ENCODE measurements at places on chromosomes 7 and 10.

DNA sequence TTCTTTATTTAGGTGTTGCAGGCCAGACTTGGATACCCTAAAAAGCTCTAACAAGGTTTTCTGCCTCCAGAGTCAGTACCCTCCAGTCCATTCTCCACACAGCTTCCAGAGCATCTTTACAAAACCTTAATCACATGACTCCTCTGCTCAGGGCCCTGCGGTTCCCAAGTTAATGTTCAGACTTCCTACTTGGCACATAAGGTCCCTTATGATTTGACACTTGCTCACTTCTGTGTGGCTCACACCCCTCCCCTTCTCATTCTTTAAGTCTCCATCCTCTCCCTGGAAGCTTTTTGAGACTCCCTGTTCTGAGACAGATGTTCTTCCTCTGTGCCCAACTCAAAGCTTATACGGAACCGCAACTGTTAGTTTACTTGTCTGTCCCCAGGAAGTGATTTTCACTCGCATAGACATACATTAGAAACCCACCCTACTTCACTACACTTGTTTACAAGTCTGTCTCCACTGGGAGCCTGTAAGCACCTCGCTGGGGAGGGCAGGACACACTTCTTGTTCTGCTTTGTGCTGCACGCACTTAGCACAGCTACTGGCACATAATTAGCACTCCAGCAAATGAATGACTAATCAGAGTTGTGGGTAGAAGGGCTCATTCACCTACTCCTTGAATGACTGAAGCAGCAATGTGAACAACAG lies 154.3 kb upstream of the LAMB4 start:
- DNase-seq: no peak

DNA sequence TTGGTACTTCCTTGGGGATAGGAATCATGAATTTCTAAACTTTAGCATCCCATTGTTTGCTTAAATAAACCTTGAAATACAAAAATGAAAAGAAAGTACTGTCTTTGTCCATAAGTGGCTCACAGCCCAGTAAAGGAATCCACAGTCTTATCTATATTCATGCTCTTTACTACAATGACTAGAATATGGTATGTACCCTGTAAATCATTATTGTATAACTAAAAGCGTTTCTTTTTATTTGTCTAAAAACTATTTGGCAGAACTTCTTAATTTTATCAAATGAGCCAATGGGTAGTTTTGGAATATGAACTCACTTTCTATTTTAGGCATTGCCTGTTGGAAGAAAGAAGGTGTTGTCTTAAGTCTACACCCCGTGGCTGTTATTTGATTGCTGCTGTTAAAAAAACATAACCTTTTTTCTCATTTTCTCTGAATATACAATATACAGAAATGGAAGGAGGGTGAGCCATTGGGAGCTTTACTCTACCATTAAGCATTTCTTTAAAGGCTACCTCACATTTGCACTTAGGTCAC lies 12.4 kb upstream of the STRIP2 start:
- peak; percentile 7 for DNase-seq

GRCh38 chr7:76065016-76065612 lies 17.2 kb downstream of the MDH2 start:
- no peak for DNase-seq

DNA sequence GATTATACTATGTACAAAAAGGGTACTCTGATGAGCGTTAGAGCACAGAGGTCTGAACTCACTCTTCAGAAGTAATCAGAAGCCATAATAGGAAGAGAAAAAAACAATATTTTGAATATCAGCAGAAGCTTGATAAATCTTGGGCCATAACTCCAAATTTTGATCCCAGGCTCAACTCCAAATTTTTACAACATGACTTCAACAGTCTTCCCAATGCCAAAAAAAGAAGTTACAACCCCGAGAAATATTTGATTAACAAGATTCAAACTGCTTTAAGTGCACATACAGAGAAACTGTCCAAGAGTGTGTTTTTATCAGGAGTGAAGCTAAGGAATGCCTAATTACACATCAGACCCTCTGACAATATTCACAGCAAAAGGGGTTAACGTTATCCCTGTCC lies 7.5 kb downstream of the MPP7 start:
- no peak for DNase-seq

- DNase-seq: peak; percentile 35
Observed at GRCh38 chr7:19520392-19520791, 188.4 kb downstream of the POLR1F start.

DNA sequence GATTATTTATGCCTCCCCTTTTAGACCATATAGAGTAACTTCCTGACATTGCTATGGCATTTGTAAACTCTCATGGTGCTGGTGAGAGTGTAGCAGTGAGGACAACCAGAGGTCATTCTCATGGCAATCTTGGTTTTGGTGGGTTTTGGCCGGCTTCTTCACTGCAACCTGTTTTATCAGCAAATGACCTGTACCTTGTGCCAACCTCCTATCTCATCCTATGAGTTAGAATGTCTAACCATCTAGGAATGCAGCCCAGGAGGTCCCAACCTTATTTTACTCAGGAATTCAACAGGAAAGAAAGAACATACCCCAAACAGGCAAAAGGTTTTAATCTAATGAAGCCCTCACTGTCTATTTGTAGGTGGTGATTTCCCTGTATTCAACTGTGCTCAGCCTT lies 205.4 kb upstream of the YAE1 start:
- no peak for DNase-seq

GRCh38 chr7:146172112-146172511 lies 55.5 kb downstream of the CNTNAP2 start:
- peak; percentile 22 for DNase-seq

- DNase-seq: no peak
Observed at GRCh38 chr10:85604884-85605283, 761.7 kb downstream of the GRID1 start.

- peak; percentile 78 for DNase-seq
Observed at GRCh38 chr10:52883996-52884871, 111.7 kb upstream of the MBL2 start.

DNA sequence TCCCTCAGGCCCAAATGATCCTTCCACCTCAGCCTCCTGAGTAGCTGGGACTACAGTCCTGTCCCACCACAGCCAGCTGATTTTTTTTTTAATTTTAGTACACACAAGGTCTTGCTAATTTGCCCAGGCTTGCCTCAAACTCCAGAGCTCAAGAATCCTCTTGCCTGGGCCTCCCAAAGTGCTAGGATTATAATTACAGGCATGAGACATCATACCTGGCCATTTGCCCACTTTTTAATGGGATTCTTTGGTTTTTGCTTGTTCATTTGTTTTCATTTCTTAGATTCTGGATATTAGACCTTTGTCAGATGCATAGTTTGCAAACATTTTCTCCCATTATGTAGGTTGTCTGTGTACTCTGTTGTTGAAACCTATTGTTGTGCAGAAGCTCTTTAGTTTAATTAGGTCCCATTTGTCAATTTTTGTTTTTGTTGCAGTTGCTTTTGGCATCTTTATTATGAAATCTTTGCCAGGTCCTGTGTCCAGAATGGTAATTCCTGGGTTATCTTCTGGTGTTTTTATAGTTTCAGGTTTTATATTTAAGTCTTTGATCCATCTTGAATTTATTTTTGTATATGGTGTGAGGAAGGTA lies 95.2 kb downstream of the GLCCI1 start:
- DNase-seq: peak; percentile 5

DNA sequence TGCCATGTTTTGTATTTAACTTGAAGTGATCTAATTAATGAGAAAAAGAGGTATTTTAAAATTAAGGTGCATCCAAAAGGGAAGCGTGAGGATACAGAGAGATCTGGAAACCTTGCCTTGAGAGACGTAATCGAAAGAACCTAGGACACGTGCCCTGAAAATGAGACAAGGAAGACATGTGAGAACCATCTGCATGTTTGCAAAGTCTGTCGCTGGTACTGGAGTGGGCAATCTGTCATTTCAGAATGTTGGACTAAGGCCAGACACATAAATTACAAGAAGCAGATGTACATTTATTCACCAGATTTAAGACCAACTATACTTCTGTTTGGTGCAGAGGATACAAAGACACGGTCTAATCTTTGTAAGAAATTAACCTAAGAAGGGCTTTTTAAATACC lies 9.2 kb downstream of the AGR2 start:
- DNase-seq: no peak

GRCh38 chr7:41164440-41164839 lies 538.5 kb downstream of the INHBA start:
- DNase-seq: no peak

GRCh38 chr7:1950066-1950451 lies 280.0 kb downstream of the ELFN1 start:
- DNase-seq: no peak

- DNase-seq: peak; percentile 55
Observed at GRCh38 chr10:70887804-70888800, at the start of gene PCBD1. PCBD1 (minus strand) TSS chr10:70888565; CDS start chr10:70888533, 32 bp downstream.

DNA sequence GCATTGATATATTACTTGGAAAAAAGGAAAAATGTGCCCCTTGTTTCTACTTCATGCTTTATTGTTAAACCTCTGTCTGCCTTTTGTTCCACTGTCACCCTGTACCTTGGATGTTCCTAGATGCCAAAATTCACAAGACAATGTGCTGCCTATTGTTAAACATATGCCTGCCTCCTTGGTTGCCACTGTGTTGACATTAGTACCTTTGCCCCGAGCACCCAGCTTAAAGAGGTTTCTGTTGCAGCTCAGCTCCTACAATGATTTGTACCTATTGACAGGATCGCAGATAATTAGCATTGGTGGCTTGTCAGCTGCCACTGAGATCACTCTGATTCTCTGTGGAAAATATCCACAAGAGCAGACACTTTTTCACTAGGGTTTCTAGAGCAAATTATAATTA lies 188.0 kb downstream of the KCND2 start:
- DNase-seq: no peak

DNA sequence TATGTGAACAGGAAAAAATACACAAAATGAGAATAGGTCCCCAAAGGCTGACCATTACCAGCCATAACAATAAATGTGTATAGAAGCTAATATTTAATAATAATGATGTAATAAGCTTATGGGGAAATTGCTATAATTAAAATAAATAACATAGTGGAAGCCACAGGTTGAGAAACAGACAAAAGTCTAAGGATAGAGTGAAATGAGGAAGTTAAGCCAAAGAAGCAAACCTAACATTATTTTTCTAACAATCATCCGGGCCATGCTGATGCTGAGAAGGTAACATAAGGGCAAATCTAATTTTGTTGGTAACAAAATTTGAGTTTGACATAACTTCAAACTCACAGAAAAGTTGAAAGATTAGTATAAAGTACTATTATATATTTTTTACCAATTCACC lies 115.9 kb downstream of the MICU1 start:
- no peak for DNase-seq

GRCh38 chr7:134707663-134708378 lies 61.2 kb downstream of the BPGM start:
- DNase-seq: no peak

DNA sequence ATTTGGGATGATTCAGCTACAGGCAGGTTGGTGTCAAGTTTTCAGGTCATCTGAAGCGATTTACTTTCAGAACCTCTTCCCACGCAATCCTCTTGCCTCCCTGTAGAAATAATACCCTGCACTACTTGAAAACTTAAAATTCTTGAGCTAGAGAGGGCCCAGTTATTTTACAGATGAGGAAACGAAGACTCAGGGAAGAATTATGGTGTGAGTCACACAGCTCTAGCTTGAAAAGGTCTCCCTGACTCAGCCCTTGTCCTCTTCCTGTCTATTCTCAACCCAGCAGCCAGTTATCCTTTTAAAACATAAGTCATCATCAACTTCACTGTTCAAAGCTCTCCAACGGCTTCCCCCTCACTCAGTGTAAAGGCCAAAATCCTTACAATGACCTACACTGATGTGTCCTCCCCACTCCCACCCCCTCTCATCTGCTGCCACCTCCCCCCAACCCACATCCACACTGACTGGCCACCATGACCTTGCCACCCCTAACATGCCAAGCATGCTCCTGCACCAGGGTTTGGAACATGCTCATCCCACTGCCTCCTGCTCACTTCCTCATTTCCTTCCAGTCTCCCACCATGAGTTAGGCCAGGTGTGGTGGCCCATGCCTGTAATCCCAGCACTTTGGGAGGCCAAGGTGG lies 3.4 kb downstream of the DNMBP start:
- DNase-seq: peak; percentile 93

DNA sequence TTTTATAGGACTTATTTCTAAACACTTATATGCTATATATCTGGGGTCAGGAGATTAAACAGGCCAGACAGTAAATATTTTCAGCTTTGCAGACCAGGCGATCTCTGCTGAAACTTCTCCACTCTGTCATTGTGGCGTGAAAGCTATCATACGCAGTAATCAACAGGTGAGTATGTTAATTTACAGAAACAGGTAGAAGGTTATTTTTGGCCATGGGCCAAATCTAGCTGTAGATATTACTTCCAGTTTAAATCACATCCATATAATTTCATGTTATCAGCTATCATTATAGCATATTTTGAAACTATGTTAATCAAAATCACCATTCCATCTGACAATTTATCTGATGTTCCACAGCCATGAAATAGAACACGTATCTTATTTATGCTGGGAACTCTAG lies 67.8 kb downstream of the GPR37 start:
- DNase-seq: no peak

GRCh38 chr7:127680983-127681382 lies 29.0 kb downstream of the SND1 start:
- DNase-seq: no peak

GRCh38 chr7:45469103-45469502 lies 105.1 kb upstream of the ADCY1 start:
- no peak for DNase-seq

DNA sequence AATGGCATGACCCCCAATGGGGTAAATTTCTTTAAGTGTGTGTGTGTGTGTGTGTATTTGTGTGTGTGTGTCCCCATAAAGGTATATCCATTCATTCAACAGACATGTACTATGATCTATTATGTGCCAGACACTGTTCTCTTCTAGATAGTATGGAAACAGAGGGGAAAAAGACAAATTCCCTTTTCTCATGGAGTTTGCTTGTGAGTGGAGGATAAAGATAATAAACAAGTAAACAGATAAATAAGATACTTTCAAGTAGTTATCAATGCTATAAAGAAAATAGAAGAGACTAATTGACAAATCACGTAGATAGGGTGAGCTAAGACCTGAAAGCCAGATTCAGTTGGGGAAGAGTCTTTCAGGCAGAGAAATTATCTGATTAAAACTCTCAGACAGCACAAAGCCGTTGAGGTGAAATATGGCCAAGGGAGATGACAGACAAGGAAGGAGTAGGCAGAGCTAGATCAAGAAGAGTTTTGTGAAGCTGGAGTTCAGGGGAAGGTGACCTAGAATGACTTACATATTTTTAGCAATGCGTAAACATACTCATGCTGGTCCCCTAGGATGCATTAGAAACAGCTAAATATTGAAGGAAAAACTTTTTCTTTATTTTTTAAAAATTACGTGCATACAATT lies 45.2 kb upstream of the DMTF1 start:
- DNase-seq: no peak

GRCh38 chr10:132065491-132066105 lies at the start of gene JAKMIP3:
JAKMIP3 (plus strand) TSS chr10:132065946; CDS start chr10:132104809, 38,863 bp downstream.
- peak; percentile 91 for DNase-seq

GRCh38 chr7:144594580-144594979 lies 191.1 kb upstream of the NOBOX start:
- DNase-seq: no peak

Measured in fibroblast of pulmonary artery (primary cell).